ENCODE measurements at places on chromosomes 6 and 20. TPM values are rescaled to one million over a fixed set of nuclear protein-coding genes. Genes with fewer than 3 reads are reported as not detected.

The GABRR1 gene
- 0.85 TPM for polyA plus RNA-seq

The DNAH8 gene
- polyA plus RNA-seq = not detected

The TTLL9 gene
- 0.14 TPM for polyA plus RNA-seq

The GPR6 gene
- polyA plus RNA-seq = not detected

The LPIN3 gene
- polyA plus RNA-seq = not detected

The PPIL6 gene
- 18.1 TPM for polyA plus RNA-seq

The ATP9A gene
- polyA plus RNA-seq = 15.6 TPM

The LGSN gene
- polyA plus RNA-seq = 0.65 TPM

The DPPA5 gene
- polyA plus RNA-seq = not detected

The BCAS1 gene
- polyA plus RNA-seq = 2.6 TPM

The NKAPL gene
- 6.6 TPM for polyA plus RNA-seq

The SRSF3 gene
- 172 TPM for polyA plus RNA-seq

The CLPSL2 gene
- polyA plus RNA-seq = 1.9 TPM

The TRIM10 gene
- polyA plus RNA-seq = not detected
